ENCODE measurements at places on chromosomes 5 and 9. TPM values are rescaled to one million over a fixed set of nuclear protein-coding genes. Genes with fewer than 3 reads are reported as not detected.

Gene MARVELD2
- total RNA-seq: 32.4 TPM

Gene CFAP77
- not detected for total RNA-seq

Gene SIT1
- 0.52 TPM for total RNA-seq

Gene DND1
- total RNA-seq: 2.7 TPM

Gene ESM1
- total RNA-seq: not detected

GRCh38 chr9:130990978-130991777 is 17.8 kb upstream of the LAMC3 start:
- no peak for DNase-seq

- no peak for DNase-seq
Observed at GRCh38 chr9:119302988-119303698, 66.1 kb downstream of the BRINP1 start.

- no peak for DNase-seq
Observed at GRCh38 chr9:127204771-127205470, 59.7 kb upstream of the GARNL3 start.

- no peak for DNase-seq
Observed at GRCh38 chr5:140220032-140220697, 45.2 kb downstream of the CYSTM1 start.

DNA sequence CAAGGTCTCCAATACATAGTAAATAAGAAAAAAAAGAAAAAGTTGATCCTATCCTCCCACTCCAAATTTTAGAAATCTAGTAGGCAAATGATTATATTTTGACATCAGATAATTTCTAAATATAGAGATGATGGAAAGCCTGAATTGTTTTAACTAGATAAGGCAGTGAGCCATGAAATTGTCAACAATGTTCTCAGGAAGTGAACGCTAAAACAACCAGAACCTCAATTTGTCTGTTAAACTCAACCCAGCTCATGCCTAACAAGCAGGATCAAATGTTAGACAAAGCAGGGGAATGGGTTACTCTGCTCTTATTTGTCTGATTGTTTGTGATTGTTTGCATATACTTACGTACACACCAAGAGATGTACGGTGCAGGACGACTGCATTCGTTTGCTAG is 49.2 kb downstream of the ESM1 start:
- DNase-seq: no peak

DNA sequence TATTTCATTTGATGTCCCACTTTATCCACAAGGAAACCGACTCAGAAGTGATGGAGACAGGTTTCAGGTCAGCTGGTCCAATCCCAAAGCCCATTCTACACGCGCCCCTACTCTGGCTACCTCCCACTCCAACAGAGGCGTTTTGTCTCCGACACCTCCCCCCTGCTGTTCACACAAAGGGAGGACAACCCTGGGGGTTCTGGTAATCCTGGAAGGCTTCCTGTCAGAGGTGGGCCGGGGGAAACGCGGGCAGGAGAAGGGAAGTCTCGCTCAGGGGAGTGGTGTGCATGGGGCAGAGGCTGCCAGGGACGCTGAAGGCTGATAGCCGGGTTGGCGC is 39.7 kb upstream of the GABRP start:
- peak; percentile 36 for DNase-seq

GRCh38 chr5:133336969-133337410 is 275.4 kb downstream of the FSTL4 start:
- DNase-seq: no peak

GRCh38 chr9:113657765-113658544 is 194.4 kb downstream of the RGS3 start:
- DNase-seq: peak; percentile 88

All from ureter (tissue), 1 donor.